ENCODE measurements at places on chromosomes 7 and 10. TPM values are rescaled to one million over a fixed set of nuclear protein-coding genes. Genes with fewer than 3 reads are reported as not detected.

DNA sequence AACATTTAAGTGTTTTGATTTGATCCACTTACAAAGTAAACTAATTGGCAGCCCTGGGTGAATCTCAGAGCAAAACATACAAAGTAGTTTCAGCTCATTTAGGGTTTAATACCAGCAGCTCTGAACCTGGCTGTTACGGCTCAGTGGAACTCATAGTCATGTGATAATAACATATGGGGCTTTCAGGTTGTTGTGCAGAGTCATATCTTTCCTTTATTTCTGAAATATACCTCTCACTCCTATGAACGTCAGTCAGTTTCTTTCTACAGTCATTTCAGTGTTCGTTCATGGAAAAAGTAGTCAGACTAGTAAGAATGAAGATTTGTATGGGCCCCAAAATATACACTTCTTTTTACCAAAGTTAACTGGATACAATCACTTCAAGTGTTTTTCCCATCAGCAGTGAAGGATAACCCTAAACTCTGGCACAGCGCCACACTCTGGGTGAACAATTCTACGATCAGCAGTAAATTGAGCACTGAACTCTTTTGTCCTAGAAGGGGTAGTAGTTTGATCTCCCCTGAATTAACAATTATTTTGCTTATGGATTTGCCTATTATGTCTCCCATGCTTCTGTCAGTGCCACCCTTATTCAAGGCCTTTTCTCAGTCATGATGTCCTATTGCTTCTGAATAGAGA lies 218.6 kb downstream of the THSD7A start:
- no peak for DNase-seq

DNA sequence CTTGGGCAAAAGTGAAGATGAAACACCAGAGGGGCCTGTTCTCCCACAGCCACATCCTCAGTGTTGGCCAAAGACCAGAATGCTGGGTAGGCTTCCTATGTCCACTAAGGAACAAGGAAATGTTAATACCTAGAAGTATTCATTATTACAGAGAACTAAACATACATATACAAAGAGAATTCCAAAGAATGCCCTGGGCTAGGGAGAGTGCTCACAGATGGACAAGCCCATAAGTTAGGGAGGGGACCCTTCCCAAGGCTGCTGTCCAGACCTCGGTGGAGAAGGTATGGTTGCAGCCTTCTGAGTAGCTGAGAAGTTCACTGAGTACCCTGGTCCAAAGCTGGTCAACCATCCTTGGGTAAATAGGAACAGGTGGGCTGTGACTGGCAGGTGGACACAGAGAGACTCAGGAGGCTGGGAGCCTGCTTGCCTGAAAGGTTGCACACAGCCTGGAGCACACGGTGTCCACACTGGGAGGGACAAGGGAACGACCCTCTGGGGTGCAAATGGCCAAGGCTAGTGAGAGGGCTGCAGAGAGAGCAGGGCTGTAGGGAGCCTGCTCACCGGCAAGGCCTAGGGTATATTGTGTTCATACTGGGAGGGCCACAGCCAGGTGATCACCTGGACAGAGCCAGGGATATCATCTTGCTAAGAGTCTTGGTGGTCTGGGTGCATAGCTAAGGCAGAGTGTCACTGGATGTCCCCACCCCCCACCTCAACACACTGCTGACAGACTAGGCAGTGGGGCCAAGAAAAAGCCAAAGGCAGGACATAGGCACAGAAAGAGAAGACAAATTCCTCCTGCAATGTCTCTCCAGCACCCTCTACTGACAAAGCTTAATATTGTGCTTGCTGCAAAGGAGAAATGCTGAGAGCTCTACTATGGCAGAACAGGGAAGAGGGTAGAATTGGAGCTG lies 40.3 kb downstream of the CPVL start:
- no peak for DNase-seq

- DNase-seq = peak; percentile 9
These were observed 663.3 kb upstream of the FOXK1 start for GRCh38 chr7:4018601-4019316.

GRCh38 chr10:10846504-10846900 lies 171.2 kb upstream of the CELF2 start:
- no peak for DNase-seq

DNA sequence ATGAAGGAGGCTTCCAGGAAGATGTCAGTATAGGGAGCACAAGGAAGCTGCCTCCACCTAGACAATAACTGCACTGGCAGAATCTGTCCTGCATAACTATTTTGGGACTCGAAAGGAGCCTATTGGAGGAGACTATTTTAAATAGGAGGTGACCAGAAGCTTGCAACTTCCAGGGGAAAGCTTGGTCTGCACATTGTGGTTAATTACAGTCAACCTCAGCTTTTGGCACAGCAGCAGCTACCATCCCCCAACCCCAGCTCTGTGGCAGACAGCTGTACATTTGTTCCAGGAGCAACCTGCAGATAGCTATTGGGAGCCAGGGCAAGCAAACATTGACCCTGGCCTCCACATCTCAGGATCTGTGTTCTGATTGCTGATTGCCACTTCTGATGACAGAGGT lies 46.3 kb upstream of the NANOS1 start:
- no peak for DNase-seq

DNA sequence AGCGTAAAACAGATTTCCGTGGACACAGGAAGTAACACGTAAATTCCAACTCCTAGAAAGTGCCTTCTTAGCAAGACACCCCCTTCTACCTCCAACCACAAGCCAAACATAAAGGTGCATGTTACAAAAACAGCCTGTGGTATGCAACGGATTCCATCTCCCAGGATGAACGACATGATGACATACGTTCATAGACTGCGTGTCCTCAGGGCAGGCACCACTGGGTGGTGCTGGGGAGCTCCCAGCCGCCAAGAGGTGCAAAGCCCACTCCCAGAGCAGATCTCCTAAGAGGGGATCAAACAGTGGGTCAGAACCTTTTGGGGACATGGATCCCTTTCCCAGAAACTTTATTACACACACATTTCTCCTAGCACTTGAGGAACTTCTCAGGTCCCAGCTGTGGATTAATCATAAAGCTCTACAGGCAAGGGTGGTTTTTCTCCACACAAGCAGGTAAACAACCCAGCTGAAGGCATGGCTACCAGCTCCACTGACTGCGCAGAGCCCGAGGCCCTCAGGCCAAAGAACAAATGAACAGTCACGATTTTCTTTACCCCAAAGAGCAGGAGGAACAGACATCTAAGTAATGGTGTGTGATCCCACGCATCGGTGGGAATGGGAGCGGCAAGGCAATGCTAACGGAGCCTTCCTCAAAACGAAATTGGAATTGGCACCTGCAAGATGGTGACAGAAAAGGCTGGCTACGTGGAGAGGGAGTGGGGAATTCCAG lies 13.8 kb downstream of the PSAP start:
- peak; percentile 46 for DNase-seq

DNA sequence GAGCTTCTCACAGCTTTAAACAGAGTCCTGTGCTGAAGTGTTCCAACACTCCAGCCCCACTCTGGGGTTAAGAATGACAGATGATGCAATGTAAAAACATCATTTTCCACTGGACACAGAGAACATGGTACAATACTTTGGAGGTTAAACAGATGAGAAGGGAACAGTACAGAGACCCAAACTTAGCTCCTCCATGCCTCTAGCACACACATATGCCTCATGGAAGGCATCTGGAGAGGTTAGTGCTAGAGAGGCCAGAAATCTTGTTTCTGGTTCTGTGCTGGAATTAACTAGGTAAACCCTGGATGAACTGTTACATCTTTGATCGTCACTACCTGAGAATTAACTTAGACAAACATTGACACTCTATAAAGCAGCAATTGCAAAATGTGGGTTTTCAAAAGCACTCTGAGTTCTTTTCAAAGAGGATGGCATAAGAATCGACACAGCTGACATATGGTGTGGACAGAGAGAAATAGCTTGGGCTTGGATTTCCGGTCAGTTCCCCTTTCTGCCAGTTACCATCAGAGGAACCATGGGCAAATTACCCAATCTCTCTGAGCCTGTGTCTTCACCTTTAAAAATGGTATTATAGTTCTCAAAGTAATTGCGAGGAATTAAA lies 81.9 kb downstream of the KCNMA1 start:
- no peak for DNase-seq

- DNase-seq = no peak
These were observed 183.2 kb downstream of the SEM1 start for GRCh38 chr7:96526496-96526895.

GRCh38 chr10:63437116-63437949 lies 28.4 kb downstream of the JMJD1C start:
- no peak for DNase-seq

GRCh38 chr7:132009778-132010177 lies 453.4 kb upstream of the PODXL start:
- peak; percentile 55 for DNase-seq

DNA sequence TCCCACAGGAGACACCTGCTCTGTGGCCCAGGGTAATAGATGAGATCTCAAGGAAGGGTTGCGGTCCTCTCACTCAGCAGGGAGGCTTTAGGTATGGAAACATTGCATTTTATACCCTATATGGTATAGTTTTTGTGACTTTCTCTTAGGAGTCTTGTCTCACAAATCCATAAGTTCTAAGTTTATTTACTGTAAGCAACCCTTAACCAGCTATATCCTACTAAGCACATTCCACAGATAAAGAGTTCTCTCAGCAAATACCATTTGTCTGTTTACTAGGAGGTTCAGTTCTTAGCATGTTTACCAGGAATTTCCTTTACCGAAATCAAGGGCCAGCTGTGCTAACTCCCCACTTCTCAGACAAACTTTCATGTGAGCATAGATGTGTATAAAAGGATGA lies 66.9 kb downstream of the ANLN start:
- DNase-seq = no peak

DNA sequence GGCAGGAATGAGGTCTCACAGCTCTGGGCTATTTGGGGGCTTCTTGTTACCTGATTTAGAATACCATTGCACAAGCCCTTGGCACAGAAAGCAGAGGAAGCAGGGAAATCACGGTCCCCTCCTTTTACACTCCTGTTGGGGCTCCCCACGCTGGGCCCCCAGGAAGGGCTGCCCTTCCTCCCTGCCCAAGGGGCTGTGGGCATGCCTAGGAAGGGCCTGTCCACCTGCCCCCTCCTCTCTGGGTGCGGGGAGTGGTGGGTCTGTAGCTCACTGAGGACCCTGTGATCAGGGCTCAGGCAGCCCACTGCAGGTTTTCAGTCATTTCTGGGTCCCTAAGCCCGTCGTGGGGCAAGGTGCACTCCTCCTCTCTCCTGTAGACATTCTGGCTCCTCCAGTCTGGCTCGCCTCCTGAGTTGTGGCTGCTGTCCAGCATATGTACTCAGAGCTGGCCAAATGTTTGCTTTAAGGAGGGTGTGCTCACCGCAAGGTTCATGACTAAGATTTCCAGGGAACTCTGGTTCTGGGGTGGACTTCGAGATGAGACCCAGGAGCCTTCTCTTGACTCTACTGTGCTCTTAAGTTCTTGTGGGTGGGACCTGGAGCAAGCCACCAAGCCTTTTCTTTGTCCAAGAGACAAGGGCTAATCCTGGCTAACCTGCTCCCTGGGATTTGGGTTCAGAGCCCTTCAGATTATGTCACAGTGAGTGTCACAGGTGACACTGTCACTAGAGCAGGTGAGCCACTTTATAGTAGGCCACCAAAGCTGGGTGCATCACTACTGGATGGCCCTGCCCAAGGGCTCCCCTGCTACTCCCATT lies 56.0 kb downstream of the TACR2 start:
- DNase-seq = peak; percentile 85

GRCh38 chr7:6443372-6443941 lies 4.3 kb downstream of the DAGLB start:
- no peak for DNase-seq

DNA sequence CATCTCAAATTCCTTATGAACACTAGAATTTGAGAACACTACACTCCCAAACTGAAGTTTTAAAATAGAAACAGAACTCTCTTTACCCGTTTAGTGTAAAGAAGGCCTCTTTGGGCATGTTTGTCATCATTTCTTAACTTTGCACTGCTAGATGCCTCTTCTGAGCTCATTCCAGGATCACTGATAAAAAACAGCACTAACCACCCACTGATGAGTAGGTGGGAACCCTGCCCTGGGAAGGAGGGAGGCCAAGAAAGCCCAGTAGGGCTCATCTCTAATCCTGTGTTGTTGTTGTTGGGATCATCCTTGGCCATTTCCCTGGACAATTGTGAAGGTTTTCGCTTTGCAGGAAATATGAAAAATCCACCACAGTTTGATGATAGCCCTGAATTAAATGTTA lies 68.2 kb downstream of the CUBN start:
- DNase-seq = no peak

DNA sequence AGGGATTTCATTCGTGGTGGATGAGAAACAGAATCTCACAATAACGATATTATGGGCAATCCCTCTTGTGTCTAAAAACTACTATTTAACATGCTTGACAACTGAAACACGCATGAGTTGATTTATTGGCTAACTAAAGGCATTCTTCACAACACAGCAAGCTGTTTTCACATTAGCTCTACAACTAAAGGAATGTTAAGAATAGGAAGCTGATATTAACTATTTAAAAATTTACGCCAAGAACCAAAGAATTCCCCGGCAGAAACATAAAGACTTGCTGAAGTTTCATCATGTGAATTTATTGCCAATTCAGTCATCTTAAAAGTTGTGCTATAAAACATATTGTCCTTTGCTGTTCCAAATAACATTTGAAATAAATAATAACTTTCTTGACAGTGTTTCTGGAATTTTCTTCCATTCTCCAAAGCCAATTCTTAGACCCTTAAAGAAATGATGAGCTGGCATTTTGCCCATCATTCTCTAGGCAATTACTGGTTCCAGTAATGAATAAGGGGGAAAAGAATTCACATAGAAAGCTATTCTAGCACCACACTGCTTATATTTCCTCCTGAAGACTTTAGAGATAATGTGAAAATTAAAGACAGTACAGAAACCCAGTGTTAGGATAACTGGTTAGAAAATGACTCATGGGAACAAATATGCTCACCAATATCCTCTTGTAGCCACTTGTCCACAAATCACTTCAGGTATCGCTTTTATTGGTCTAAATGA lies 233.1 kb downstream of the PARD3 start:
- DNase-seq = no peak

DNA sequence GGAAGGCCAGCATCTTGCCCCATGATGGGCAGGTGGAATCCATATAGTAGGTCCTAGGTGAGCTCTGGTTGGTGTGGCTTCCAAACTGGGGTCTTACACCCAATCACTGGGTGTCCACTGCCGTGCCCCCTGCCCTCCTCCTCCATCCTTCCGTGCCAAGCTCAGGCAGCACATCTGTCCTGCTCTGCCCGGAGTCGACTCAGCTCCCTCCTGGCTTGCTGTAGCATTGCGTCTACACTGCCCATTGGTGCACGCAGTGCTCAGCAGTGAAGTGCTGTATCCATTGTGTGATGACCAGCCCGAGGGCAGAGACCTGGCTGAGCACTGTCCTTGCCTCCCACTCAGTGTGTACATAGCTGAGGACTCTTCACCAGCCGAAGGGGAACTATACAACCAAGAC lies 148.4 kb downstream of the ADAM12 start:
- DNase-seq = no peak

The HTR5A gene
- not detected for total RNA-seq

The SEPHS1 gene
- total RNA-seq = 37.8 TPM

The MOGAT3 gene
- total RNA-seq = not detected

The CAPZA2 gene
- total RNA-seq = 256 TPM

Measured in aorta (tissue), 5 donors.